RCC 7860 (cell line): ENCODE measurements at places on chromosomes 12 and 14.

DNA sequence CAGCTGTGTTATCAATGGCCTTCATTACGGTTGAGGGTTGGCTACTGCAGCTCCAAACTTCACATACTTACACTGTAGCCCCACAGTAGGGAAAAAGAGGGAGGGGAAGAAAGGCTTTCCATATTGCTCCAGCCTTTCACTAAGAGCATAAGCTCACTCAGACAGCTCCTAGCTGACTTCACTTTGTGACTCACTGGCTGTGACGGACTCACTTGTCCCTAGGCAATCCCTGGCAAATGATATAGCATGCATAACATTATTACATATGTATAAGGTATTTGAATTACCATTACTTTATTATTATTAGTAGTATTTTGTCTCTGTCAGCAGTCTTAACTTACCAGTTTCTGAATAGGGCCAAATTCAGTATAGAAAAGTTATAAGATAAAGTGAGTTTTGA is 350.7 kb downstream of the RMST start:
- DNase-seq, result no peak

- DNase-seq, result no peak
Measured at GRCh38 chr14:100306998-100307765, 938 bp upstream of the SLC25A29 start.

- no peak for DNase-seq
Measured at GRCh38 chr14:61460718-61461611, 139.6 kb downstream of the PRKCH start.

DNA sequence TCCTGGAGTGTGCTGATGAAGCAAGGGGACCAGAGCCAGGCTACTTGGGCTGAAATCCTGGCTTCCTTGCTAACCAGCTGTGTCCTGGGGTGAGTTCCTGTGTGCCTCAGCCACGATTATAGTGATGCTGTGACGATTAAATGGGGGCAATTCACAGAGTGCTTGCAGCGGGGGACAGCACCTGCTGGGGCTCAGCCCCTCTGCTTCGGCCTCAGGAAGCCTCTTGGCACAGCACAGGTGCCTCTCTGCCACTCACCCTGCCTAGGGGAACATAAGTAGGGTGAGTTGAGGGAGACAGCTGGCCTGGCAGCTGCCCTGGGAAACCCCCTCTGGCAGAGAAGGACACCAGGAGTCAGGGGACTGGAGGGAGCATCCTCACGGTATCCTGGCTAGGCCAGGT is 9.4 kb downstream of the KRT80 start:
- DNase-seq, result no peak

DNA sequence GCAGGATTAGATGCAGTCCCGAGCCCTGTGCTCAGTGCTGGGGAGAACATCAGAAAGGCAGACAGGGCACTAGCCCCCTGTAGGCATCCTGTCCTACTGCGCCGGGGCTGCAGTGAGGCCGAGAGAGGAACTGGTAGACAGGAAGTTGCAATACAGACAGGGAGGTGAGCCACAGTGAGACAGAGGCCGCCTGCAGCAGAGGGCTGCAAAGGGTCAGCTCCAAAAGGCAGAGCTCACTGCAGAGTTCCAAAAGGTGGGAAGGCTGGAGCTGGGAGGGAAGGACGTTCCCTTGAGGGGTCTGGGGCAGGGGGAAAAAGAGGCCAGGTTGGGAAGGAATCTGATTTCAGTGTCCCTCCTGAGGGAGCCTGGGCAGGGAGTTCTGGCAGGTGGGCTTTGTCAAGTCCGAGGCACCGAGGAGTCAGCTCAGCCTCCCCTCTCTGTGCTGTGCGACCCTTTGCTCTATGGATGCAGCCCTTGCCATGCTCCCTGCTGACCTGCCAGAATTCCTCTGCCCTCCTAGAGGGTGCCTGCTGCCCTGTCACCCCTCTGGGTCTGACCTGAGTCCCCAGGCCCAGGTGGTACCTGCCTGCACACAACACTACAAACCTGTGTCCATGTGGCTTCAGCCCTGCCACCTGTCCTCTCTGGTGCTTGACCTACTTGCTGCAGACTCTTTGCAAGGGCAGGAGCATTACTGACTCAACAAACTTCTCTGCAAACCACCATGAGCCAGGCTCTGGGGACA is 63.5 kb downstream of the PRMT8 start:
- no peak for DNase-seq

DNA sequence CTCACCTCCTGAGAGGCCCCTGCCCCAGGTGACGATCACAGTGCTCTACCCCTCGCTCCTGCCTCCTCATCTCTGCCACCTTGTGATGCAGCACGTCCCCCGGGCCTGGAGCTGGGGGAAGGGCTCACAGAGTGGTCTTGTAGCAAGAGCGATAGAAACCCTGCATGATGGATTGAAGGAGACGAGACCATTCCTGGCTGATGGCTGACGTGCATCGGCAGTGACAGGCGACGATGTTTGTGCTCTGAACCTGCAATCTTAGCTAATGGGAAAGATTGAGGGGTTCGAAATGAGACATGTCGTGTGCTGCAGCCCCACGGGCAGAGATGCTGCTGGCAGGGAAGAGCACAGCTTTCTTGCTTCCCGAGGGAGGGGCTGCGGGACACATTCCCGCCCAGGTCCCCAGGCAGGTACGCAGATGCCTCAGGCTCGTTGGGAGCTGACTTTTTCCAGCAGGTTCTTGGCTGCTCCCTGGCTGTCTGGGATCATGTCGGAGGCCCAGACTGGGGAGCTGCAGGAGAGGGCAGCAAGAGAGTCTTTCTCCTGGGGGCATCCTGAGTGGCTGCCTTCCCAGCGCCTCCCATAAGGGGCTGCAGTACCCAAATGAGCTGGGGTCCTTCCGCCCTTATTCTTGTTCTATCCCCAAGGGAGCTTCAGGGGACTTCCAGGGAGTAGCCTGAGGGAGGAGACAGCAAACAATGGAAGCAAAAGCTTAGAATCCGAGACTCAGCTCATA is 38.7 kb upstream of the GPATCH2L start:
- DNase-seq, result no peak
